ENCODE measurements at places on chromosomes 16 and 17.

DNA sequence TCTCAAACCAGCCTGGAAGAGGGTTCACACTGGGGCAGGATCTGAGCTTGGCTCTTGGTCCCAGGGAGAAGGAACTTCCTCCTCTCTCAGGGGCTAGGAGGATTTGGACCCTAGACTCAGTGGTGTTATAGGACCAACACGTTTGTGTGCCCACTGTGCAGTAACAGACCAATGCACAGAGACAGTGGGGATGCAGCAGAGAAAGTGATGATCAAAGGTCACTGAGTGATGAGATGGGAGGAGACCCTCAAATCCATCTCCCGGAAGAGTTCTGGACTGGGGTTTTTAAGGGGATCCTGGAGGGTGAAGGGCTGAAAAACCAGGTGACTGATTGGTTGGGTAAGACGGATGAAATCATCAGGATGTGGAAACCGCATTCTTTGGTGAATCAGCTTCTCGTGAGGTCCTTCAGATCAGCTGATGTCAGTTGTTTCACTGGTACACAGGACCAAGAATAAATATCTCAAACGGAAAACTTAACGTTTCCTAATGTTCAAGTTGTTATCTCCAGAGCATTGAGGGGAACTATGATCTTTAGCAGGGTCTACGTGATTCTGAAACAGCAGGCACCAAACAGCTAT, 3.3 kb upstream of the VAC14 start:
- DNase-seq = no peak

- no peak for DNase-seq
Measured at GRCh38 chr16:4556580-4556979, 440 bp downstream of the C16orf96 start.

- no peak for DNase-seq
Measured at GRCh38 chr16:87586201-87586782, 16.0 kb upstream of the JPH3 start.

DNA sequence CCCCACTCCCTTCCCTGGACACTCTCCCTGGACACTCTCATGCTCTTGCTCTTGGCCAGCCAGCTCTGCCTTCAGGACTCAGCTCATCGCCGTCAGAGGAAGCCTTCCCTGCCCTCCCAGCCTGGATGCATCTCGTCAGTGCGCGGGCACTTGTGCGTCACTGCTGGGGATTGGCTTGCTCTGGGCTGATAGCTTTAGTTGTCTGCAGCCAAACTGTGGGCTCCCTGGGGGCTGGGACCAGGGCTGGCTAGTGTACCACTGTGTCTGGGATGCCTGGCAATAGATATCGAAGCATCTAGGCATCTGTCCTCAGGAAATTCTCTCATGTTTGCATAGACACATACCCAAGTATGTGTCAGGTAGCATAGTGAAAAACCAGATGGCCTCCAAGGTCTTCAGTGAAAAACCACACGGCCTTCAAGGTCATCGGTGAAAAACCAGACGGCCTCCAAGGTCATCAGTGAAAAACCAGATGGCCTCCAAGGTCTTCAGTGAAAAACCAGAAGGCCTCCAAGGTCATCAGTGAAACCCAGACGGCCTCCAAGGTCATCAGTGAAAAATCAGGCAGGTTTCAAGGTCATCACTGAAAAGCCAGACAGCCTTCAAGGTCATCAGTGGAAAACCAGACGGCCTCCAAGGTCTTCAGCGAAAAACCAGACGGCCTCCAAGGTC, 72.0 kb downstream of the CMIP start:
- no peak for DNase-seq

GRCh38 chr17:17742688-17743390, 61.6 kb downstream of the RAI1 start:
- no peak for DNase-seq

GRCh38 chr17:74987909-74988711, 678 bp downstream of the CDR2L start:
- peak; percentile 12 for DNase-seq

DNA sequence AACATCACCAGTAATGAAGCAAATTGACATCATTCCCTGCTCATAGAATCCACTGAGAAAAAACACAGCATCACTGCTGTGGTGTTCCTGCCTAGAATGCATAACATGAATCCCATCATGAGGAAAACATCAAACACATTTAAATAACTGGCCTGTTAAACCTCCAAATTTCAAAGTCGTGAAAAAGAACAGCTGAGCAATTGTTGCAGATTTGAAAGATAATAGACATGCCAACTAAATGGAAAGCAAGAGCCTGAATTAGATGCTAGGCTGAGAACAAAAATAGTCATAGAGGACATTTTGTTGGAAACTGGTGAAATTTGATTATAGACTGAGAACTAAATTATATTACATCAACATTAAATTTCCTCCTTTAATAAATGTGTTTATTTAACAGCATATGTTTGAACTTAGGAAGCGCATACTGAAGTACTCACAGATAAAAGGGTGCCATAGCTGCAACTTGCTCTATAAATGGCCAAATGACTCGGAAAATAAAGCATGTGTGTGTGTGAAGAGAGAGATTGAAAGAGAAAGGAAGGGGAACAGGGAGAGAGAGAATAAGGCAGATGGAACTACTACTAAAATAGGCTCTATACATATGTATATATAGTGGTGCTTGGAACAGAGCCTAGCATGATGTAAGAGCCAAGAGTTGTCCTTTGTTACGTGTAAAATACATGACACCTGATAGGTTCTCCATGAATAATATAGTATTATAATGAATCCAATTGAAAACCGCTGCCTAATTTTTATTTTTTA, 305.0 kb upstream of the MON1B start:
- no peak for DNase-seq

DNA sequence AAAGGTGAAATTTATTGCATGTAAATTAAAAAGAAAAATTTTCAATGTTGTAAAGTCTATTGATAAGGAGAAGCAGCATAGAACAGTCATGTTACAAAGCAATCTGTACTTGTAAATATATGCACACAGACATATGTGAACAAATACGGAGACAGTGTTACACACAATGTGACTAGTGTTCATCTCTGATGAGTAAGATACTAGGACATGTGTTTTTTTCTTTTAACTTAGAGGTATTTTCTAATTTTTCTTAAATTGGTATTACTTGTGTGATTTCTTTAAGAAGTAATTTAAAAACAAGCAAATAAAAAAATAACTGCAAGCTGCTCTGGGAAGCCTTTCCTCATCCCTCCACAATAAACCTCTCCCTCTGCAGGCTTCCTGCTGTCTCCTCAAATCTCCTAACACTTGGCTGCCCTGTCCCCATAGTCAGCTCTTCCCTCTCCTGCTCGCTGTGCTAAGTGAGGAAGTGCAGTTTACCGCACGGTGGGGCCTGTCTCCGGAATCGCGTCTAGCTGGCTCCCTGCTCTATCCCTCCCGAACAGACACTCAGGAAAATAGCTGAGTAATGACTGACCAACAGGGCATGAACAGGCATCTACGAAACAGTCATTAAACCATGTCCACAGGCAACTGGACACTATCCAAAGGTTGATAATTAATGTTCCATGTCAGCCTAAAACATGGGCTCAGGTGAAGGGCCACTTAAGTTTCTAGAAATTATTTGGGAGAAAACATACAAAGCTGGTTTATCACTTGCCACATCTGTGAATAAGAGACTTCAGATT, 35.9 kb downstream of the CMTM4 start:
- DNase-seq = peak; percentile 61

- DNase-seq = no peak
Measured at GRCh38 chr16:17083628-17084027, 387.1 kb downstream of the XYLT1 start.

DNA sequence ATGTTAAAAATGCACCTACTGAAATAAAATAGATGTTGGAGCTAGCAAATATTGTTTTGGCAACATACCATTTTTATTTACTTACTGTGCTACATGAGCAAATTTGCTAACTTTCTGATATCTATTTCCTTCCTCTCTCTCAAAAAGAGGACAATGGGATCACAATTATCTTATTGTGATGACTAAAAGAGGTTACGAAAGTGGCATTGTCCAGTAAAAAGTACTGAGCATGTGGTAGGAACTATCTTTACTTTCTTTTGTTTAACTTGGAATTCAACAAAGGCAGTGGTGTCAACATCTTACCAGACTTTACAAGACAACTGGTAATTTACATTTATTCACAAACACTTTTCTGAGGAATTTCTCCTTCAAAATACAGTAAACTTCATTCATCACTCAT, 1542.6 kb upstream of the CDH8 start:
- no peak for DNase-seq

GRCh38 chr17:35255316-35255715, 12.4 kb downstream of the SLFN5 start:
- no peak for DNase-seq

GRCh38 chr16:89467382-89467781, 23.0 kb downstream of the ANKRD11 start:
- DNase-seq = no peak

- no peak for DNase-seq
Measured at GRCh38 chr16:27795992-27796614, 246.2 kb downstream of the KATNIP start.

DNA sequence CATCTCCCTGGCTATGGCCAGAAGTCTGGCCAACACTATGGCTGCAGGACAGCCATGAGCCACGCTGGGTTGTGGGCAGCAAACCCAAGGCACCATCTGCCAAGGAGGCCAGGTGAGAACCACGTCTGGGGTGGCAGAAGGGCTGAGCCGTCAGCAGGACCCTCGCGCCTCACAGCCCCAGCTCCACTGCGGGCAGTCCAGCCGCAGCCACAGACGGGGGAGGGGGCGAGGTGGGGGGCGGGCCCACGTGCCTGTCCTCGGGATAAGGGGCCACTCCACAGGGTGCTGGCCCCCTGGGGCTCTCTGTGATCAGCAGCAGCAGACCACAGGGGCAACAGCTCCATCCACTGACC, 6.5 kb upstream of the BAIAP2 start:
- DNase-seq = no peak

GRCh38 chr17:35041390-35041789, 22.1 kb downstream of the RFFL start:
- no peak for DNase-seq

DNA sequence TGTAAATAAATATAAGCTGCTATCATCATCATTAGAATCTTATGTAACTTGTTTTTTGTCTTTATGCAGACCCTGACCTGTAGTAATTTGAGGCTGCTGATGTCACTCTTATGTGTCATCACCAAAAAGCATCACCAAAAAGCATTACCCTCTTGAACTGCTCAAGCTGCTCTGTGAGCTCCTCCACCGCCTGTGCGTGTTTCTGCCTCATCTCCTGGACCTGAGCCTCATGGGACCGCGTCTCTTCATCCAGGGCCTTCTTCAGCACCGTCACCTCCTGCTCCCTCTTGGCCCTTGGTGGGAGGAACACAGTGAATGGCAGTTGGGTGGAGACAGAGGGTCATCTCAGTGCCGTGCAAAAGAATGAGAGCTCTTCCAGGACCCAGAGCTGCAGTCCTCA, 82.4 kb downstream of the NDE1 start:
- no peak for DNase-seq

DNA sequence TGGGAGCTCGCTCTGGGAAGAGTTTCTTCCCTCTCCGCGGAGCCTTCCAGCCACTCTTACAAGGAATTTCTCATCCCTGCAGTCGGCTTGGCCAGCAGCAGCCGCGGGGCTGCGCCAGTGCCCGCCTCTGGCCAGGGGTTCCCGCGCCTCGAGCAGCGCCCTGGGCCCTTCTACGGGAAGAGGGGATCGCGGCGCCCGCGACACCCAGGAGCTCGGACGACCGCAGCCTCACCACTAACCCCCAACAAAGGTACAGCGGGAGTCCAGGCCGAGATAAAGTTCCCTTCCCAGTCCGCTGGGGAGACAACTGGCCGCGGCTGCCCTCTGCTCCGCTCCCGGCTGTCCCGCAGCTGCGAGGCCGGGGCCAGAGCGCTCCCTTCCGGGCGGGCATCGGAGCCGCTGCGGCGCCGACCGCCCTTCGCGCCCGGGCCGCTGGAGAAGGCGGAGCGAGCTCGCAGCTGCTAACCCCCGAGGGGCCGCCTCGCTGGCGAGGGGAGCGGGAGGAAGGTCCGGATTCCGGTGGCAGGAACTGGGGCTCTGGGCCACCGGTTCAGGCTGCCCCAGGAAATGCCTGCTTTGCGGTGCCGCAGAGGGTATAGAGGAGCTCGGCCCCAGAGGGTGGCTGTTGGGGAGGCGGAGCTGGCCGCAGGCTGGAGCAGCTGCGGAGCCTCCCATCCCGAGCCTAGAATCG, 3.6 kb upstream of the HS3ST3B1 start:
- DNase-seq = no peak

- DNase-seq = no peak
Measured at GRCh38 chr16:89400740-89401139, 89.6 kb downstream of the ANKRD11 start.

GRCh38 chr17:3602499-3602898, 6.7 kb downstream of the TRPV1 start:
- no peak for DNase-seq

- peak; percentile 78 for DNase-seq
Measured at GRCh38 chr17:60641810-60642220, 35.8 kb upstream of the BCAS3 start.

GRCh38 chr17:42233156-42233555, 38.9 kb upstream of the GHDC start:
- DNase-seq = no peak

- no peak for DNase-seq
Measured at GRCh38 chr17:45792437-45792836, 8.3 kb downstream of the CRHR1 start.

GRCh38 chr17:17264430-17264829, 16.6 kb downstream of the COPS3 start:
- no peak for DNase-seq

DNA sequence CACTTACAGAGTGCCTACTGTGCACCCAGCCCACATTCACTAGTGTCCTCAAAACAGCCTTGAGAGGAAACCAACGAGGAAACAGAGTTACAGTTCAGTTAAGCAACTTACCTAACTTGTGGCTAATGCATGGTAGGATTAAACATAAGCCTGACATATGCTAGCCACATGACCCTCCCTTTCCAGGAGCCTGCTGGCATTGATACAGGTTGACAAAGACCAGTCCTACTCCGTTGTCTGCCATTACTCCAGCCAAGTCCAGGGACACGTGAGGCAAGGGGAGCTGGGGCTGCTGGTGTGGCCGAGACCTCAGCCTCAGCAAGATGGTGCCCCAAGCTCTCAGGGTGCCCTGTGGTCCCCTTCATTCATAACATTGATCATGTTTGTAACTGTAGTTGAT, 37.9 kb downstream of the SNX20 start:
- no peak for DNase-seq

DNA sequence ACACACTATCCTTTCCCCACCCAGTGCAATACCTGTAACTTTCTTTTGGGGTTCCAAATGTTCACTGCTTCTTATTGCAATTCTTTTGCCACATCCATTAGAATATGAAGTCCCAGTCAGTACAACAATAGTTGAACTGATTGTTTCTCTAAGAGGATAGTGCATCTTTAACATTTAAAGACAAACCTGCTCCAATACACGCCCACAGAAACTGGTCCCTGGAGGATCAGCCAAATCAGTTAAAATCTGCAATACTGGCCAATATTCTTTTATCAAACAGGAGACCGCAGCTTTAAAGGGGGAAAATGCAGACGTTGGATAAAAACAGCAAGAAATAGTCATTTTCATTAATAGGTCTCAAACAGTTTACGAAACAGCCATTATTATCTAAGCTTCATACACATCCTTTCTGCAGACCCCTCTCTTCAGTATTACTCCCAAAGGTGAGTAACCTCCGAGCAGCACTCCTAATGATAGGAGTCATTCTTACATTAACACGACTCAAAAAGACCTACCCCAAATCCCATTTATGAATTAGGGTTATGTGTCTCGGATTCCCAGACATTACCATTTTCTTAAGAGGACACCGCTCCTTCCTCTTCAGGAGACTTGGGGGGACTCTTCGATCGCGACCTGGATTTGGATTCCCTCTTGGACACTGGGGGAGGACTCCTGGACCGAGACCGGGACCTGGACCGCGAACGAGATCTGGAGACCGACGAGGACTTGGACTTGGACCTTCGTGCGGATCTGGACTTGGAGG, 1.4 kb downstream of the SRSF2 start:
- DNase-seq = no peak

- DNase-seq = no peak
Measured at GRCh38 chr17:59277031-59277430, 54.4 kb upstream of the YPEL2 start.
